ENCODE measurements at places on chromosomes 3 and 15. TPM values are rescaled to one million over a fixed set of nuclear protein-coding genes. Genes with fewer than 3 reads are reported as not detected.

CAMK2N2 gene
- 0.12 TPM for total RNA-seq

PCSK6 gene
- 10.7 TPM for total RNA-seq

ERICH6 gene
- total RNA-seq, result not detected

SLC28A1 gene
- not detected for total RNA-seq

P2RY14 gene
- not detected for total RNA-seq

TM2D3 gene
- 35.5 TPM for total RNA-seq

ATRIP gene
- 5.2 TPM for total RNA-seq

RNF123 gene
- total RNA-seq, result 23.7 TPM

MUC4 gene
- not detected for total RNA-seq

GOLGA8J gene
- not detected for total RNA-seq

ACKR4 gene
- total RNA-seq, result 0.23 TPM

HYAL1 gene
- 4.0 TPM for total RNA-seq

TAGLN3 gene
- total RNA-seq, result 0.34 TPM

CNTN3 gene
- total RNA-seq, result 0.23 TPM

SLC28A2 gene
- not detected for total RNA-seq

TMEM39A gene
- total RNA-seq, result 50.5 TPM

REC114 gene
- not detected for total RNA-seq

CEP63 gene
- 14.5 TPM for total RNA-seq

HAPLN3 gene
- total RNA-seq, result 3.7 TPM

ALG1L2 gene
- total RNA-seq, result not detected

C3orf22 gene
- total RNA-seq, result not detected

ARHGEF26 gene
- total RNA-seq, result 7.4 TPM

MEIS2 gene
- total RNA-seq, result 55.2 TPM

CTXN2 gene
- not detected for total RNA-seq

TERC gene
- 147 TPM for total RNA-seq

PPM1M gene
- 16.3 TPM for total RNA-seq

ACTRT3 gene
- 6.5 TPM for total RNA-seq

STRIT1 gene
- not detected for total RNA-seq

PLOD2 gene
- total RNA-seq, result 104 TPM

NR1I2 gene
- not detected for total RNA-seq

EXD1 gene
- not detected for total RNA-seq

NDUFAF3 gene
- 137 TPM for total RNA-seq

TMEM158 gene
- total RNA-seq, result 39.8 TPM

FAH gene
- 47.6 TPM for total RNA-seq

MME gene
- total RNA-seq, result 143 TPM

WNT7A gene
- not detected for total RNA-seq

TNFAIP8L3 gene
- 14.4 TPM for total RNA-seq

FGD5 gene
- 1.8 TPM for total RNA-seq

TTLL13 gene
- total RNA-seq, result 0.23 TPM

DLEC1 gene
- 0.12 TPM for total RNA-seq

MAPK6 gene
- total RNA-seq, result 40.4 TPM

ERC2 gene
- total RNA-seq, result not detected

IL17RC gene
- 113 TPM for total RNA-seq

GOLGA8M gene
- total RNA-seq, result 1.8 TPM

ACVR2B gene
- 1.1 TPM for total RNA-seq

LRRC31 gene
- total RNA-seq, result not detected

ONECUT1 gene
- not detected for total RNA-seq

SLC24A5 gene
- not detected for total RNA-seq

CHRFAM7A gene
- total RNA-seq, result not detected

TRAT1 gene
- total RNA-seq, result not detected

SOX14 gene
- not detected for total RNA-seq

ABHD17C gene
- total RNA-seq, result 16.9 TPM

PAQR9 gene
- not detected for total RNA-seq

ACAN gene
- total RNA-seq, result 0.17 TPM

DPPA2 gene
- total RNA-seq, result not detected

SLC22A14 gene
- total RNA-seq, result not detected
